ENCODE measurements at places on chromosomes 12 and 14.
A peak's percentile ranks its signal among the peaks of the same experiment; 100 is the strongest.

DNA sequence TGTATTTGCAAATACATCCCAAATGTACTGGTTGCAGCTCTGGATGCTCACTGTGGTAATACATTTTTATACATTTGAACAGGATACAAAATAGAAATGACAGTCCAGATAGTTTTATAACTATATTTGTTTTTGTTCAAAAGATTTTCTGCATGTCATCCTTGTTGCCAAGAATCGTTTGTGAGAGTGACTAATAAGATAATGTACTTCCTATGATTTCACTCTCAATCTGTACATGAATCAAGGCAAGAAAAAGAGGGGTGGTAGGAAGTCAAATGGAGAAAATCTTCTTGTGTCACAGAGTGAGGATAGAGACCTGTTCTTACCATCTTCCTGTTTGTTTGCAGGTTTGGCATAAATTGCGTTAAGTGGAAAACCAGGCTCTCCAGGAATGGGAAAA is 13.9 kb downstream of the ARPC3 start:
- no peak for DNase-seq

GRCh38 chr12:131379738-131380137 is 331.2 kb upstream of the SFSWAP start:
- no peak for DNase-seq

GRCh38 chr12:92192360-92192759 is 46.7 kb upstream of the BTG1 start:
- no peak for DNase-seq

DNA sequence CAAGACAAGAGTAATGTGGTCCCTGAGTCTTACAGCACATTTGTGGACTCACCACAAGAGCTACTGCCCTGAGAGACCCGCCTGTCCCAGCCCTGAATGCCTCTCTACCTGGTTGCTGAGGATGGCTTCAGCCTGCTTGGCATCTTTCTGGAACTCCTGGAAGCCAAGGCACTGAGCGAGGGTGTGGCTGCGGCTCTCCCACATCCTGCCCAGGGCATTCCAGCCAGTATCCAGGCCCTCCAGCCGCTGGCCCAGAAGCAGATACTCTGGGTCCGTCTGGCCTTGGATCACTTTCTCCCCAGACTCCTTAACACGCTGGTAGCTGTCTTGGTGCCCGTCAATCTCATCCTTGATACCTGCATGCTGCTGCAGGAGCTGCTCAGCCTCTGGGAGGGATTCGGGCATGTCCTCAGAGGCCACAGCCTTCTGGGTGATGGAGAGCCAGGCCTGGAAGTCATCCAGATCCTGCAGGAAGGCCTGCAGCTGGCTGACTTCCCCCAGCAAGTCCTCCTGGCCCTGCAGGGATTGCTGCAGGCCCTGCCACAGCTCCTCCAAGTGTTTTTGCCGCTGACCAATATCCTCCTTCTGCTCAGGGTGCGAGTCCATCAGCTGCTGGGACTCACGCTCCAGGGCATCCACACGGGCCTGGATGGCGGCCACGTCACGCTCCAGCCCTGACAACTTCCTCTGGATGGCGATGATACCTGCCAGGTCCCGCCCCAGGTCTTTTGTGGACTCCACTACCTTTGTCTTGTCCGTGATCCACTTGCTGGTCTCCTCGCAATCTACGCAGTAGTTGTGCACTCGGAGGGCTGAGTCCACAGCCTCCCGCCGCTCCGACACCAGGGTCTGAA is 82.3 kb downstream of the PLEKHG3 start:
- no peak for DNase-seq

DNA sequence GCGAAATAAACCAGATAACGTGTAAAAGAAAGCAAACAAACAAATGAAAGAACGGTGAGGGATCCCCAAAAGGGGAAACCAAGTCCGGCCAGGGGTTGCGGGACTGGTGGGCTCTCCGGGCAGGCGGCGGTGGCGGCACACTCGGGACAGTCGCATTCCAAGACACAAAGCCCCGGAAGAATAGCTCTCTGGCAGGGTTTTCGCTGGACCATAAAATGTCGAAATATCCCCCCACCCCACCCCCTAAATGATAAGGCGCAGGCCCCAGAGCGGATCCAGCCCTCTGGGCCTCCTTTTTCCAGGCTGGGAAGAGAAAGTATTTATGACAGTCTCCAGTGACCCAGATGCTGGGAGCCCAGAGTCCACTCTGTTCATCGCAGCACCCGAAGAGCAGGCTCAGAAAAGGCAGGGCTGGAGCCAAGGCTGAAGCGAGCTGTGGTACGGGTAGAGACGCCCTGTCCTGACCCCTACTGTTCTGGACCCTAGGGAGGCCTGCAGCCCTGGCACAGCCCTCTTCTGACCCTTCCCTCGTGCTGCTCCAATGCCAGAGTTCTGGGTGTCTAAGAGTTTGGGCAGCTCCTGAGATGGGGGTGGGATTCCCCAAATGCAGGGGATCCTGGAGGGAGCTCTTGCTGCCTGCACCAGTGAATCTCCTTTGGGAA is 2.1 kb upstream of the HOXC8 start:
- no peak for DNase-seq

GRCh38 chr14:96424109-96424989 is 32.4 kb downstream of the AK7 start:
- peak; percentile 78 for DNase-seq

DNA sequence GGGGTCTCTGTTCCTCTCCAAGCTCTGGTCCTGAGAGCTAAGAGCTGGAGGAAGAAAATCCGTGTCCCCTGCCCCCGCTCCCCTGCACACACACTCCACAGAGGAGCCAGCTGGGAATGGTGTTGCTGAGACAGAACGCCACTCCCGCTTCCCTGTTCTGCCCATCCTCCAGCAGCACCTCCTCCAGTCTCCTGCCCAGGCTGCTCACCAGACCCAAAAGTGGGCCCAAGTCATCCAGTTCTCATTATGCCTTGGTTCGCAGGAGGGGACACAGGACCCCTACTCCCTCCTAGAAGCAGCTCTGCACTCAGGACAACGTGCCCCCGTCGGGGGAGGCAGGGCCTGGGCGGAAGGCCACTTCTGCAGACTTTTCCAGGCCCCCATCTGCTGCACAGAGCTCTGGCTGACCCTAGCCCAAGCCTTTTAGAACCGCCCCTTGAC is 830 bp upstream of the TRMT61A start:
- DNase-seq: no peak

GRCh38 chr14:76096257-76096656 is 55.5 kb upstream of the GPATCH2L start:
- DNase-seq: no peak

- no peak for DNase-seq
These were observed 114.8 kb downstream of the PHETA1 start for GRCh38 chr12:111254106-111254505.

GRCh38 chr12:30930641-30931040 is 4.1 kb downstream of the TSPAN11 start:
- no peak for DNase-seq

GRCh38 chr12:121017966-121018491 is 1.7 kb upstream of the C12orf43 start:
- DNase-seq: no peak

DNA sequence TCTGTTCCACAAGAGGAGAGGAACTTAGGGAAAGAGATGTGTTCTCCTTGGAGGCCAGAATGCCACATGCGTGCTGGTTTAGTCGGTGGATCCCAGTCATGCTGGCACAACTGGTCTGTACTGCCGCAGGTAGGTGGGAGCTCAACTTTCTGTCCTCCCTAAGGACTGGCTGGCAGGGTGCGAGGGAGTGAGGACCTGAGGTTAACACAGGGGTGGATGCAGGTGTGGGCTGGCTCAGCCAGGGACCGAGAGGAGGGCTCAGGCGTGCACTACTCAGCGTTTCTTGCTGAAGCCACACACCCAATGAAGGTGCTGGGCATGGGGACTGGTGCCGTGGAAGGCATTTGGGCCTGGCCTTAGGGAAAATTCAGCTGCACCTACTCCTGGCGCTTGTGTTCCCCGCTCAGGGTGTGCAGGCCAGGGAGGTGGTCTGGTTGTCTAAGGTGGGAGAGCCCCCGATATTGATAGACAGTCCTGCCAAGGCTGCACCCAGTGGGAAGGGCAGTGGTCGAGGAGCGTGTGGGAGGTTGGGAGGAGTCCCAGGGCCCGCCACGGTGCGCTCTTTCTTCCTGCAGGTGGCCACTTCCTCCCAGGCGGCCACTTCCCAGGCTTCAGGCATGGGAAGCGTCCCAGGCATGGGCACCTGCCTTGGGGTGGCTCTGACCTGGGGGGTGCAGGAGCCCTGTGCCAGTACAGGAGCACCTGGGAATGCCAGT is 138.4 kb downstream of the ADGRD1 start:
- no peak for DNase-seq

DNA sequence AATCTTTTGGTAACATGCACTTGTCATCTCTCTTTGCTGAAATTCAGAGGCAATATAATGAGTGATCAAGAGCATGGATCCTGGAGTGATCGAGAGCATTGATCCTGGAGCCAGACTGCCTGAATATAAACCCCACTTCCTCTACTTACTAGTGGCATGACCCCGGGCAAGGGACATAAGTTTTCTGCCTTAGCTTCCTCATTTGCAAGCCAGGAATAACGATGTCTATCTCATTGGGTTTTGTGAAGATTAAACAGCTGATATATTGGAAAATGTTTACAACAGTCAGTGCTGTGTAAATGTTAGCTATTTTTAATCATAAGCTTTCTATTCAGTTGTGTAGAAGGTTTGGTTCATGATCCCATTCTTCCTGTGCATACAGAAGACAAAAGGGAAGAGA is 2.4 kb upstream of the CSRNP2 start:
- DNase-seq: no peak

DNA sequence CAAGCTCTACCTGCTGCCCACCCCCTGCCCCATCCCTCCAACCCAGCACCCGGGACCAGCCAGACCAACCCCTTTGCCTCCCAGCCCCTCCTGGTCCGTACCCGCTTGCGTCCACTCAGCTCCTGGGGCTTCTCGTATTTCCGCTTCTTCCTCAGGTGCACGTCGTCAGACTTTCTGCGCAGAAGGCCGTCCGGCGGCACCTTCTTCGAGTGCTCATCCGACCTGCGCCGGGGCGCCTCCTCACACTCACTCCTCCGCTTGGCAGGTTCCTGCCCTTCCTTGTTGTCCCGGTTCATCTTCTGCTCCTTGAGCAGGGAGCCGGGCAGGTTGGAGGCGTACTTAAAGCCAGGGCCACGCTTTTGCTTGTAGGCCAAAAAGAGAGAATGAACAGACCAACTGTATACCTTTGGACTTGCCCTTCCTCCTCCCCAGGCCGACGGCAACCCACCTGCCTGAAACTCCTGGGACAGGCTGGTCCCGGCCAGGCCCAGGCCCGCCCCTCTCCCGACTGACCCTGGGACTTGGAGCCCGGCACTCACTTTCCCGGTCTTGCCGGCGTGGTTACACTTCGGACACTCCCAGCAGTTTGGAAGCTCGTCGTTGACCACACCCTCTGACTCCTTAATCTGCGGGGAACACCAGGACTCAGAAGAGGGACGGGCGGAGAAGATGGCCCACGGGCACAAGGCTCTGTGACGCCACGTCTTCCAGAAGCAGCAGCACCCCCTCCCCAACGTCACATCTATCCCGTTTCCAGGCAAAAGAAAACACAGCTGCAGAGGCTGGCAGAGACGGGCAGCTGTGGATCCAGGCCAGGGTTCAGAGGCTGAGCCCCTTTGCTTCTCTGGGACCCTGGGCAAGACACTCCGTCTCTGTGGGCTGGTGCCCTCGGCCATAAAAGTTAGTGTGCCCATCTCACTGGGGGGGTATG is 44.3 kb downstream of the RNF34 start:
- peak; percentile 5 for DNase-seq

DNA sequence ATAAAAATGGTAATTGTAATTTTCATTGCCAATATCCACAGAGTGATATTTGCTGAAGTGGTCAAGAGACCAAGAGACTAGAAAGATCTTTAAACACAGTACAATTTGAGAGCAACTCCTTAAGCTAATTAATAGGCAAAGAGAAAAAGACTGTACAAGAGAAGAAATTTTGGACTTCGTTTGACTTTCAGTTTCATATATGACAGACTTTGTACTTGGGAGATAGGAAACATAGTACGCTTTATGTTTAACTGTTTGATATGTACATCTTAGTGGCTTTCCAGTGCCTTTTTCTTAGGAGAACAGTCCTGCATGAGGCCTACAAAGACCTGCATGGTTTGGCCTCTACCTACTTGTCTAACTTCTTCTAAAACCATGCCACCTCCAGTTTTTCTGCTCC is 1118.1 kb downstream of the TRHDE start:
- no peak for DNase-seq

- peak; percentile 89 for DNase-seq
These were observed 181.2 kb upstream of the NRXN3 start for GRCh38 chr14:77988970-77989369.

DNA sequence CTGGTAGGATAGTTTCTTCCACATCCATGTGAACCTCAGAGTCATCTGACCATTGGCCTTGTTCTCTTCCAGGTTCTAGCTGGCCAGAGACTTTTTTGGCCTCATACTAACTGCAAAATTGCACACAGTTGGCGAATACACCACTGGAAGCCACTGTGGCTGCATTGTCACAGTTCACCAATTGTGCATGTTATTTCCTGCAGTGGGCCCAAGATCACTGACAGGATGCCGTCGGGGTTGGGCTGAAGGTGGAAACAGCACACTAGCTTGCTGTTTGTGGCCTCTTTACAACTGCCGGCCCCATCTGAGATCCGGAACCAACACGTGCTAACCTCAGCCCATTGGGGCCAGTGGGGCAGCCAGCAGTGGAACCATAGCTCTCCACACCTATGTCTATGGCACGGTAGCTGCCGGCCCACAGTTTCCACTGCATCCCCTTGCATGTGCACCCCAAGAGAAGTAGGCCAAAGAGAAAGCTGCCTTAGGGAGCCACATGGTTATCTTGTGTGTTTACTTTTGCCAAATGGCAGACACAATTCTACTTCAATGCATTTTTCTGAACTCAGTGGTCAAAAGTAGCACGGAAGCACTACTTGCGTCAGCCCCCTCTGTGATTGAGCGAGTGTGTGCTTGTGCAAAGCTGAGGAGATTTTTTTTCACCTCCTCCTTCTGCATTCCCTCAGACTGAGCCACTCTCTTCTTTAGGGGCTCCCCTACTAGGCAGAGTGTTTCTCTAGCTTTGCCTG is 464.0 kb downstream of the RAD51B start:
- DNase-seq: no peak

GRCh38 chr14:90848944-90849731 is 32.9 kb upstream of the TTC7B start:
- DNase-seq: no peak

DNA sequence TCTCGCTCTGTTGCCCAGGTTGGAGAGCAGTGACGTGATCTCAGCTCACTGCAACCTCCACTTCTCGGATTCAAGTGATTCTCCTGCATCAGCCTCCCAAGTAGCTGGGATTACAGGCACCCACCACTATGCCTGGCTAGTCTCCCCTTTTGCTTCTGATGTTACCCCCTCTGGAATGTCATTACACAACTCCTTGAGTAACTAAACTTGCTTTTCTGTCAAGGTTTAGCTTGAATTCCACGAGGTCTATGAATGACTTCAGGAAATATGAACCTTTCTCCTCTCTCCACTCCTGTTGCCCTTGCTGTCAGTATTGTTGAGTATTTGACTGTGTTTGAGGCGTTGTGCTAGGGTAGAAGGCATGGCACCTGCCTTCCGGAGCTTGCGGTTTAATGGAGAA is 16.8 kb upstream of the RTRAF start:
- no peak for DNase-seq

GRCh38 chr12:14482886-14483285 is 84.8 kb downstream of the PLBD1 start:
- DNase-seq: no peak
